ENCODE measurements at places on chromosomes 13 and 19.

DNA sequence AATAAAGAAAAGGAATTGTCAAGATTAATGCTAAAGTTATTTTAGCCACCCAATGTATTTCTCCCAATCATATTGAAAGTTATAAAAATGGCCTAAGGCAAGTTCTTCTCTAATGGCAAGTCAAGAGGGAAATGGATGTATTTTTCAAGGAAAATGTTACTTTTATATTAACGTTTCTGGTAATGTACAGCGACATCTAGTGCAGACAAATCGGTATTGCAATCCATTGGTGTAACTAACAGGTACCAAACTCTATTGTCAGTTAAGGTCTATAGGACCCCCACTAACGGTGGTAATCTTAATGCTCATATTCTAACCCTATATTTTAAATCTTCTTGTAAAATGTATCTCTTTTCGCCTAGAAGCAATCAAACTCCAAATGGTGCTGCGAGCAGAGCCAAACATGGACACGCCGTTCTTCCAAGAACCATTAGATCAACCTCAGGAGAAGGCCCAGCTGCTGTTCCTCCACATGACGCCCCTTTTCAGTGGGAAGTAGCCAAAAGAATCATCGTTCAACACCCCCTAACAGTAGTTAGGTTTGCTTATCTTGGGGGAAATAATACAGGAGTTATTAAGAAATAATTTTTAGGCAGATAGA lies 98.5 kb upstream of the PABPC3 start:
- DNase-seq, result no peak

- DNase-seq, result no peak
Measured at GRCh38 chr13:66489586-66489985, 740.5 kb downstream of the PCDH9 start.

- DNase-seq, result no peak
Measured at GRCh38 chr19:30802424-30803013, 430.3 kb downstream of the ZNF536 start.

GRCh38 chr19:16263141-16263761 lies 61.4 kb upstream of the KLF2 start:
- DNase-seq, result no peak

- DNase-seq, result no peak
Measured at GRCh38 chr13:96229356-96229755, 139.4 kb downstream of the HS6ST3 start.

DNA sequence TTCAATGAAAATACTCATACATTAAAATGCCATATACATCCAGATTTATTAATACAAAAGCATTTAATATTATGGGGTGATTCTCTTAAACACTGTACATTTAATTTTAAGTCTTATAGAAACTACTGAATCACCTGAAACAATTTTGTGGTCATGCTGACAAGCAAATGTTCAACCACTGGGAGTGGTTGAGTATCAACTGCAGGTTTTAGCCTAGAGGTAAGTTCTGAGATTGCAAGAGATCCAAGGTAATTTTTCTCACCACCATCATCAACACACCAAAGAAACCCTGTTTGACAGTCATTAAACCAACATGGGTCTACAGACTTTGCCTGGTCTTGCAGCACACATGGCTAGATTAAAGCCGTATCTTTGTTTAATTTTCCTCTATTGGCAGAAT lies 196.3 kb downstream of the LHFPL6 start:
- DNase-seq, result no peak

DNA sequence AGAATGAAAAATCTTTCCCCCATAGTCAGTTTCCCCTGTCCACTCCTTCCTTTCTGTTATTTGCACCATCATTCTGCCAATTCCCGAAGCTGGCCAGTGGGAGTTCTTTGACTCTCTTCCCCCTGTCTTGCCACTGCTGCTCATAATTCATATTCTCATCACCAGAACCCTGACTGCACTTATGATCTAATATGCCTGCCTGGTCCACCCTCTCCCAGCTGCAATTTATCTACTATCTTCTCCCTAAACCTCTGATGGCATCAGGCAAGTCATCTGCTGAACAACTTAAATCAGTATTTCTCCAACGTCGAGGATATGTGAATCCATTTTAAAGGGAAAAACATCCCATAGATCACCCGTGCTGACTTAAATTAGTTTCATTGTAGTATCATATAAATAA lies 458.0 kb upstream of the GPC6 start:
- DNase-seq, result no peak

DNA sequence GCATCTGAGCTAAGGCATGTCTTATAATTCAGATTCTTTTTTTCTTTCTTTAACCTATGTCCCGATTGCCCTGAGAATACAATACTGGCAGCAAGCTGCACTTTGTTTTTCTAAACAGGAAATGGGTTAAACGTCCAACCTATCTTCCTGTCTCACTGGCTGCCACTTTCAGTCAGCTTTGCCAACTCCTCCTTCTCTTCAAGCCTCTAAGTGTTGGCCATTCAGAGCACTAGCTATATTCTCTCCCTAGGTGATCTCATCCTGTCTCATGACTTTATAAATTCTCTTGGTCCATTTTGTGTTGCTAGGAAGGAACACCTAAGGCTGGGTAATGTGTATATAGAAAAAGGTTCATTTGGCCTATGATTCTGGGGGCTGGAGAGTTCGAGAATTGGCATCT lies 109.5 kb upstream of the TSC22D1 start:
- DNase-seq, result no peak

DNA sequence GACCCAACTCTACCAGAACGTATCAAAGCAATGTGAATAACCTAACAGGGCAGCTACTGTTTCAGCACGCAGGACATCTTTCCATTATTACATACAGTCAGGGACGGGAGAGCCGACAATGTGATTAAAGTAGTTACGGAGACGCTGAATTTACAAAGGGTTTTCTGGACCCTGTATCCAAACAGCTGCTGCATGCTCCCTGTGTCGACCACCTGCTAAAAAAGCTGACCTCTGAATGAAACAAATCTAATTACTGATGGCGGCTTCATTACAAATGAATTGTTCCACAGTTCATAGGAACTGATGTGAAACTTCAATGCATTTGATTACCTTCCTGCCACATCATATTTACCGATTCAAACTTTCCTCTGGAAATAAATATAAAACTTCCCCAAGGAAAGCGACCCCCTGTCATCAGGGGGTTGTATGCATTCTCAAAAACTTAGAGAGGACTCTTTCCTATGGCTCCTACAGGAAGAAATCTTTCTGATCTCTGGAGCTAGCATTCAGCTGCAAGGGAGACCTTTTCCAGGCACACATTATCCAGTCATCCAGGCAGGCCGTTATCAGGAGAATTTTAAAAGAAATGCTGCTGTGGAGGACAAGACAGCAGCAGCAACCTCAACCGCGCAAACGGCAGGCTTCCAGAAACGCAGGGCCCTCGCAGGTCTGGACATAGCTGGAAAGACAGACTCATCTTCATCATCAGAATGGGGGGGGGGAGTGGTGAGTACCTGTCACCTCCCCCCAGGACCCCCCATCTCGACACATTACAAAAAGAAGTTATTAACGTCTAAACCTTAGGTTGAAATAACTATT lies 3.1 kb downstream of the EFNB2 start:
- DNase-seq, result no peak

GRCh38 chr13:43698758-43699157 lies 88.0 kb downstream of the ENOX1 start:
- no peak for DNase-seq

- DNase-seq, result no peak
Measured at GRCh38 chr13:79482281-79482970, 1.5 kb downstream of the NDFIP2 start.

DNA sequence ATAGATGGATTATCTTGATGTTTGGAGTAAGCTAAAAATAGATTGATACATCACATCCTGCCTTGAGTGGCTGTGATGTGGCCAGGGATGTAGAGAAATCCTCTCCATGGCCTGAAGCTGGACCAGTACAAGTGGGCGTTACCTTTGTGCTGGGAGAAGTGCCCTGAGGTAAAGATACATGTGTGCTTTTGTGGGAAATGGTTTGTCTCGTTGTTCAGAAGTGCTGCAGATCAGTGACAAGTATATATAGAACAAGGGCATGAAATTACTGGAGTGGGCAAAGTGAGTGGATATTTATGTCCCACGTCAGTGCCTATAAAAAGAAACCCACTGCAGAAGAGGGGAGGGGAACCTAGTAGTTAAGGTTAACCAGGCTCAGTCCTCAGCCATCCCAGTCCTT lies 12.2 kb upstream of the ZNF304 start:
- DNase-seq, result no peak

GRCh38 chr19:43778651-43779050 lies 2.1 kb downstream of the KCNN4 start:
- DNase-seq, result no peak

DNA sequence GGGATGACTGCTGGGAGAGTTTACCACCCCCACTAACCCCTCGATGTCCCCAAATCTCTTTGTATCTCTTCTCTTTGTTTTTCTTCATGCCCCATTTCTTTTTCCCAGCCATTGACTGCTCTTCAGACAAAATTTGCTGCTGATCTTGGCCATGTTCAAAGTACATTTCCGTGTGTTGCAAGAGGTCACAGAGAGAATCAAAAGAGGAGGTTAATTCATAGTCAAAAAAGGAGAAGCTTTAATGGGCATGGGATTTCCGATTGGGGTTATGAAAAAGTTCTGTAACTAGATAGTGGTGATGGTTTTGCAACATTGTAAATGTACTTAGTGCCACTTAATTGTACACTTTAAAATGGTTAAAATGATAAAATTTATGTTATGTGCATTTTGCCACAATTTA lies 121.1 kb downstream of the FLT1 start:
- DNase-seq, result no peak

- no peak for DNase-seq
Measured at GRCh38 chr19:31253526-31254179, 95.6 kb downstream of the TSHZ3 start.

DNA sequence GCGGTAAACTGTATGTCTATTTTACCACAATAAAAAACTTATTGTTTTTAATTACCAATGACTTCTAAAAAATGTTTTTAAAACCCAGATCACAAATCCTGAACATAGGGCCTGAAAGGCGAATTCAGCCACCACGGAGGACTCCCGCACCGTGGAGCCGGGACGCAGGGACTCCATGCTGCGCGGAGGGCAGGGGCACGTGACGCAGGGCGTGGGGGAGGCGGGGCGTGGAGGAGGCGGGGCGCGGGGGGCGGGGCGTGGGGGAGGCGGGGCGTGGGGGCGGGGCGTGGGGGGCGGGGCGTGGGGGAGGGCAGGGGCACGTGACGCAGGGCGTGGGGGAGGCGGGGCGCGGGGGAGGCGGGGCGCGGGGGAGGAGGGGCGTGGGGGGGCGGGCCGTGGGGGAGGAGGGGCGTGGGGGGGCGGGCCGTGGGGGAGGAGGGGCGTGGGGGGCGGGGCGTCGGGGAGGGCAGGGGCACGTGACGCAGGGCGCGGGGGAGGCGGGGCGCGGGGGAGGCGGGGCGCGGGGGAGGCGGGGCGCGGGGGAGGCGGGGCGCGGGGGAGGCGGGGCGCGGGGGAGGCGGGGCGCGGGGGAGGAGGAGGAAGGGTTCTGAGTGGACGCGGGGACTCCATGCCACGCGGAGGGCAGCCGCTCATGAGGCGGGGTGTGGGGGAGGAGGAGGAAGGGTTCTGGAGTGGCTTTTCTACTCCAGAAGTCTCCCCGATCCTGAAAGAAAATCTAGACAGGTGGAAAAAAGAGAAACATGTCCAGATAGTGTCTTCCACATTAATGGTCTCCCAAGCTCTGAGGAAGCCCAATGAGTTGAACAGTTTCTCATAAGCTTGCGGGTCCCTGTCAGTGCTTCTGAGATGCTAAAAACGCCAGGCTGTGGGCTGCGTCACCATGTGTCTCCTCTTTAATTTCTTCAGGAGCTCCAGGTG lies 4.4 kb upstream of the PROZ start:
- DNase-seq, result peak; percentile 69

GRCh38 chr19:10502524-10503001 lies 593 bp downstream of the KEAP1 start:
- peak; percentile 80 for DNase-seq

- DNase-seq, result no peak
Measured at GRCh38 chr13:74597526-74597925, 463.3 kb upstream of the KLF12 start.

GRCh38 chr19:19077103-19077502 lies 13.3 kb downstream of the SLC25A42 start:
- no peak for DNase-seq

DNA sequence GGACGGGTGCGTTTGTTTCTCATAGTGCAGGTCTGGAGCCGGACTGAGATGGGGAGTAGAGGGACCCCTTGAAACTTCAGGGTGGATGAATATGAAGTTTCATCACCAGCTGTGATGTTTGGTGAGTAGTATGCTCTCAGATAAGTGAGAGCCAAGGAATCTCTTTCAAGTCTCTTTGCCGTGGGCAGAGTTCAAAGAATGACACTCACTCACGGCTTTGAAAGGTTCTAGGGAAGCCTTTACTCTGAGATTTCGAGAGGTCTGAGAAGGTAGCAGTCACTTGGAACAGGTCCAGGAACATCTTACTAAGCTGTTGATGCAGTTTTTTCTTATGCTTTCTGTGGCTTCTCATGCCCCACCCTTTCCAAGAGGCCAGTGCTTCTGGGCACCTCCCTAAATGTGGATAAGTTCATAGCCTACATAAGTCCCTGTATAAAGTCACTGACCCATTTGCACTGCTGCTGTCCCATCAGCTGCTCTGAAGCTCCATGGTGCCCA lies at the start of gene IGFL2:
IGFL2 (plus strand) TSS at position 448 of the 498 bp plus-strand sequence; CDS start at position 489, 41 bp downstream.
- no peak for DNase-seq

DNA sequence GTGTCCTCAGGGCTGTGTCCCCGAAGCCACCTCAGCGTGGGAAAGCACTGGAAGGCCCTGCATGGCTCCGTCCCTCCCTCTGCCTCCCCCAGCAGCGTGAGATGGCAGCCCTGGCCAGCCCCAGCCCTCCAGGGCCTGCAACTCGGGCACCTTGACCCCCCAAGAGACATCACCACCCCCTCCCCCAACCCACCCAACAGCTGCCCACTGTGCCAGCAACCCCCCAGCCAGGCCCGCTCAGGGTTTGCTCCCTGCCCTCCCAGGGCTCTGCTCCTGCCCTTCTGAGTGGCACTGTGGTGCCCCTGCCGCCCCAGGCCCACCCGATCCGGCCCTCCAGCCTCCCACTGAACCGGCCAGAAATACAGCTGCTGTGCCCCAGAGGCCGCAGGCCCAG lies 1.5 kb upstream of the ASPDH start:
- no peak for DNase-seq

DNA sequence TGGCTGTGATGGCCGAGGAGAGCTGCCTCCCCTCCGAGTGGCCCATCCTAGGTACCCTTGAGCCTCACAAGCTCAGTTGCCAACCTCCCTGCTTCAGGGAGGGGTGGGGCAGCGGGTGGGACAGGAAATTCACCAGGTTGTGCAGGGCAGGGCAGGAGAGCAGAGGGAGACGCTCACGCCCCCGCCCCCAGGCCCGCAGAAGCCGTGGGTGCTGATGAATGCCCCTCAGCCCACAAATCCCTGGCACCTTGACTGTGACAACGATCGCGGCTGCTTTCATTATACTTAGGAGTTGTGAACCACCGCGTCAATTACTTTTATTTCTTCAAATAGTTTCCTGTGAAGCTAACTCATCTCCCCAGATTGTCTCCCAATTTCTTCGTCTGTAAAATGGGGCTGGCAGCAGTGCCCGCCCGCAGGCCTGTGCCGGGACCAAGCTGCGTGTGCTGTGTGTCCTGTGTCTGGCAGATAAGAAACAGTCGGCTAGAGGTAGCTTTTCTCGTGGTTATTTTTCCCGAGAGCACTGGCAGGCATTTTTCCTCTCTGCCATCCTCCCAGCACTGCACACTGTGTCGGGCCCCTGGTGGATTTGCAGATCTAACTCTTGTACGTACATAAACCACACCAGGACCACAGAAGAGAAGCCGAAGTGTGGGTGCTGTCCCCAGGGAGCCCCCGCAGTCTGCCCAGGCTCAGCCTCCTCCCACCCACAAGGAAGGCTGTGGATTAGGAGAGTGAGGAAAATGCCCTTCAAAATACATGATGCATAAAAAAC lies 7.9 kb upstream of the RASA3 start:
- DNase-seq, result no peak

- no peak for DNase-seq
Measured at GRCh38 chr13:76852986-76853385, 33.2 kb downstream of the KCTD12 start.

Data from stimulated activated CD4-positive, alpha-beta T cell treated with anti-CD3 and anti-CD28 coated beads, Interleukin-1b, Interleukin-23, amount 100 ng/mL, for 4 hours (primary cell).